ENCODE measurements at places on chromosomes 6 and 20. TPM values are rescaled to one million over a fixed set of nuclear protein-coding genes. Genes with fewer than 3 reads are reported as not detected.

DNA sequence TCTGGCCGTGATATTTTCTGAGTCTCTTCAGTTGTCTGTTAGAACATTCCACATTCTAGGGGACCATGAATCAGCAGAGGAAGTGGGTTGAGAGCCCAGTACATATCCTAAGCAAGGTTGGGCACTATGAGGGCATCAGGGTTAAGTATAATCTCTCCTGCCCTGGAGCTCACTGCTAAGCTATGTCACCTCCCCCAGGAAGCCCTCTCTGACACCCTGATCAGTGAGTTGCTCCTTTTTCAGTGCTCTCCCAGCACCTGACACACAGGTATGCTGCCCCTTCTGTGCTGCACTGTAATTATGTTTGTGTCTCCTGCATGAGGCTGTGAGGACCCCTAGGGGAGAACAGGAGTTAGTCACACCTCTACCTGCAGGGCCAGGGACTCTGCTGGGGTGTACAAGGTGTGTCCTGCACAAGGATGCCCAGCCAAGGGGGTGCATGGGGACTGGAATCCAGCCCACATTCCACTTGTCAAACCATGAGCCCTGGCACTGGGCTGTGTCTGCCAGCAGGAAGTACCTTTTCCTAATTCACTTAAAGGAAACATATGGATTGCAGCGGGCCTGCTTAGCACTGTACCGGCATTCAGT, 3.9 kb downstream of the RAB44 start:
- DNase-seq: peak; percentile 76

GRCh38 chr6:163835439-163836171, 421.1 kb downstream of the QKI start:
- no peak for DNase-seq

DNA sequence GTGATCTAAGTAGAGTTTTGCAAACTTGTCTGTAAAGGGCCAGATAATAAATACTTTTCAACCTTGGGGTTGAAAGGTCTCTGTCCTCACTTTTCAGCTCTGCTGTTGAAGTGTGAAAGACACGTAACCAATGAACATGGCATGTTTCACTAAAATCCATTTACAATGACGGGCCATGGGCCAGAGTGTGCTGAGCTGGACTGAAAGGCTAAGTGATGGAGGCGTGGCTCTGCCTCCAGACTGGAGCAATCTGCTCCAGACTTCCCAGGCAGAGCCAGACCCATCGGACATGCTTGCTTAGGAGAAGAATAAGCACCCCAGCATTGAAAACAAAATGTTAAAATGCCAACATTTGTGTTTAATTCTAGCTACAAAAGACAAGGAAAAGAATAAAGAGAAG, 41.4 kb downstream of the SCAND1 start:
- DNase-seq: no peak

- DNase-seq: no peak
Measured at GRCh38 chr20:18003897-18004296, 35.1 kb downstream of the MGME1 start.

- DNase-seq: no peak
Measured at GRCh38 chr20:23235173-23236027, 115.2 kb upstream of the NXT1 start.

GRCh38 chr6:107531868-107532267, 42.0 kb downstream of the SOBP start:
- DNase-seq: no peak

GRCh38 chr6:13112921-13113320, 215.4 kb downstream of the TBC1D7 start:
- DNase-seq: no peak

DNA sequence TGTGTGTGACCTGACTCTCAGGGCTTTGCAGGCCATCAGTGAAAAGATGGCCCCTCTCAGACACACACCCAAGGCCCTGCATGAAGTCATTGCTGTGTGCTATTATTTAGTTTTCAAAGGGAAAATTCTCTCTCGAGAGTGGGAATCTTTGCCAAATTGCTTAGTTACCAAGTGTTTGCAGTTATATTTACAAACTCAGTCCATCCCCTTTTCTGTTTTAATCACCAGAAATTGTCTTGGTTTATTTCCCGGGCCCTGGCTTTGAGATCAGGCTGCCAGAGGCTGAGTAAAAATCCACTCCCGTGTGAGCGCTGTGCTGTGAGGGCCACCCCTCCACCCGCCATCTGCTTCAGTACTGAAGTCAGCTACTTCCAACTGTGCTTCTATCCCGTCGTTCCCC, 163.1 kb downstream of the SOD2 start:
- DNase-seq: no peak

DNA sequence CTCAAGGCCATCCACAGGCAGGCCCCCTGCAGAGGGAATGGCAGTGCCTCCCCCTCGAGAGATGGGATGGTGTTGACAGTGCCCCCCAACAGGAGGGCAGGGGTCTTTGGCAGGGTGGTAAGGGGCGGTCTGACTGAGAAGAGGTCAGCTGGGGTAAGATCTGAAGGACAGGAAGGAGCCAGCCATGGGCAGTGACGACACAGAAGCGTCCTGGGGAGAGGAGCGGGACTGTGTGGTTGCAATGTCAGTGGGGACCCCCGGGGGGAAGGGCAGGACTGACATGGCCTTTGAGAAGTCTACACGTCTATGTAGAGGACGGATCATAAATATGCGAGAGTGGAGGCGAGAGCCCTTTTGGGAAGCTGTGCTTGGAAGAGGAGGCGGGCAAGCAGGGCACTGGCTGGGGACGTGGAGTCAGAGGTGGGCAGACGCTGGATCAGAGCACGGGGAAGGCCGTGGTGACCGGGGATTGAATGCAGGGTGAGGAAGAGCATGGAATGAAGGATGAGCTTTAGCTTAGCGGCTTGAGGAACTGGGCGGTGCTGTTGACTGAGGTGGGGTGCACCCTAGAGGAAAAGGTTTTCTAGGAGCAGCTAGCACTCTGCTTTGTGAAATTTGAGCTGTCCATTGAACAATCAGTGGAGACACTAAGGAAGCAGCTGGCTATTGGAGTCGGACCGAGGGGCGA, 82.5 kb upstream of the AGPAT4 start:
- no peak for DNase-seq

DNA sequence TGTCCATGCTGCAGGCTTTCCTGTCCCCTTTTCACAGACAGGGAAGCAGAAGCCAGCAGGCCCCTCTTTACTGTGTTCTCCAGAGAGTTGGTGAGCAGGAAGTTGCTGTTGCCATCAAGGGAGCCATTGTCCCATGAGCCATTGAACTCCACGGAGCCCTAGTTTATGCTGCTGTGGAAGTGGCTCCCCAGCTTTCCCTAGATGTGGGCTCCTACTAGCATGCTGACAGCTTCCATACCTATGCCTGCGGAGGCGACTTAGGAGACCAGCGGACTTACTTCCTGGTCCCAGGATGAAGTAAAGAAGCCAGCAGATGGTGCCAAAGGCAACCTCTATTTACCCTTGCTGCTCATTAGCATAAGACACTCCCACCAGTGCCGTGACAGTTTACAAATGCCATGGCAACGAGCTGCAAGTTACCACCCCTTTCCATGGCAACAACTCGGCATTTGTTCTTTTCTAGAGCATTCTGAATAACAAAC, 30.8 kb upstream of the FKBP1A start:
- peak; percentile 62 for DNase-seq

GRCh38 chr20:36544134-36545018, 3.1 kb downstream of the MYL9 start:
- DNase-seq: peak; percentile 91

DNA sequence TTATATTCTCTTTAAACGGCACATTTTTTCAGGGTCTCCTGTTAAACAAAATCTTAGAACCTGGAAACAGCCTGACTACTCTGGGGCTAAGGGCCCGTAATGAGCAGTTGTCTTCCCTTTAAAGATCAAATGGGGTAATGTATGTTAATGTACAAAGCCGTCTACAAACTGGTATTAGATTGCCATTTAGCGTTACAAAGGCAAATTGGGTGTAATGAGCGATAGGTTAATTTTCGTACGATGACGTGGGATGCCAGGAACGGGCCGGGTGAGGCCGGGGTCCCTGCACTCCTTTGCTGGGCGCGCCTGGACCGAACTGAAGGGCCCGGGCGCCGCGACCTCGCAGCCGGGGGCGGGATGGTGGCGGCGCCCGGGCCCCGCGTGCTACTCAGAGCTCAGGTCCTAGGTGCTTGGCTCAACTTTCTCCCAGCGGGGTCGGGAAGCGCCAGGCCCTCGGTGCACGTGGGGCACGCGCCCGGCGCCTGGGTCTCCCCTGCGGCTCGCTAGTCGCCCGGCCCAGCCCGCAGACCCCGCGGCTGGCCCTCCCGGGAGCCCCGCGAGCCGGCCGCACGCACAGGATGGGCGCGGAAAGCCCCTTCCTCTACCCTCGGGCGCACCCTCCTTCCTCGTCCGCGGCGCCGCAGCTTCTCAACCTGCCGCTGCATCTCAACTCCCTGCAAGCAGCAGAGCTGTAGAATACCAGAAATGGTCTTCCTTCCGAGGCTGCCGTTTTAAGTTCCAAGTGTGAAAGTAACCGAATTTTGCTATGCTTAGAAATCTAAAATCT, 5.9 kb downstream of the NKX2-4 start:
- no peak for DNase-seq

DNA sequence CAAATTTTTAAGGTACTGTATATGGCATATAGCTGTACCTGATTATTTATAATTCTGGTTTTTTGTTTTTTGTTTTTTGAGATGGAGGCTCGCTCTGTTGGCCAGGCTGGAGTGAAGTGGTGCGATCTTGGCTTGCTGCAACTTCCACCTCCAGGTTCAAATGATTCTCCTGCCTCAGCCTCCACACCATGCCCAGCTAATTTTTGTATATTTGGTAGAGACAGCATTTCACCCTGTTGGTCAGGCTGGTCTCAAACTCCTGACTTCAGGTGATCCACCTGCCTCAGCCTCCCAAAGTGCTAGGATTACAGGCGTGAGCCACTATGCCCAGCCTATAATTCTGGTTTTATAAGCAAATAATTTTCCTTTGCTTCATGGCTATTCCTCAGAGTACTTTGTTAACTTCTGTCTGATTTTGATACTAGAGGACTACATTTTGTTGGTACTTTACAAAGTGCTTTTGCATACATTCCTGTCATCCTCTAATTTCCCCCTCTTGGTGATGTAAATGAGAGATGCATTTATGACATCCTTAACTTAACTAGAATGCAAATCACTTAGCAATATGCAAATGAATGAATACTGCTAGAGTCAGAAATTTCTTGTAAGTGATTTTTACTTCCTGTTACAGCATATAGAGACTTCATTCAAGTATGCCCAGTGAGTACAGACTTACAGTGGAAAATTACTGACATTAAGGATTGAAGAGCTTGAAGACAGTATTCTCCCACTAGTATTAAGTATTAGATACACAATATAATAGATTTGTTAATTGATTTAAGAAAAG, 35.7 kb upstream of the ARID1B start:
- DNase-seq: no peak

DNA sequence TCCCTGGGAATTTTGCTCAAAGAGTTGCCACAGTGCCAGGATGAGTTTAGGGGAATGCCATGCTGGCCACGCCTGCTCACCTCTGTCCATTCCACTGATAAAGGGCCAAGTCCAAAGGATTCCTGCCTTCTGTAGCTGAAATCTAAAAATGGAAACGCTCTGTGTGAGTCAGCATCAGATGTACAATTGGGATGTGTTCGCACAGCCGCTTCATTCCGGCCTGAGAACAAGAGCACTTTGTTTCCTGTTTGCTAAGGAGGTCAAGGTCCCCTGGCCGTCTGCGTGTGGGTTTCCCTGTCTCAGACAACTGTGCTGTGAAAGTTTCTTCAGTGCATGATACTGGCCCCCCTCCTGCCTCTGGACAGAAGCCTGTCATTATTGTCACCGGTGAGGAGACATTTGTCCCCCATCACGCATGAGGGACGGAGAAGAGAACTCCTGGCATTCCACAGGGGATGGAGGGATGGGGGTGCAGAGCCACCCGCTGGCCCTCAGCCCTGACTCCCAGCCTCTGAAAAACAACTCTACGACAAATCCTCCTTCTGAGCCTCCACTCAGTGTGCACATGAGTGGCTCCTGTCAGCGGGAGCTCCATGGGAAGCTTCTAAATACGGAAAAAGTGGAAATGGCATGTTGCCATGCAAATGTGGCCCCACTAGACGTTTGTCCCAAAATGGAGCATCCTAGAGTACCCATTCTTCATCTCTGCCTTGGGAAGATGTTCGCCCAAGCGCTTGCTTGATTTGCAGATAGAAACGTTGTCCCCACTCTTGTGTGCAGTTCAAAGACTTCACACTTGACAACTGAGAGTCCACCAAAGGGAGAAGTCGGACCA, 143.5 kb upstream of the AFDN start:
- peak; percentile 97 for DNase-seq

The ULBP3 gene
- 2.1 TPM for total RNA-seq

The GLYATL3 gene
- not detected for total RNA-seq

The RBPJL gene
- not detected for total RNA-seq

The LY6G6D gene
- not detected for total RNA-seq

The VNN1 gene
- 0.71 TPM for total RNA-seq

The OTOR gene
- total RNA-seq: not detected
